ENCODE measurements at places on chromosomes 16 and 17.

GRCh38 chr17:251531-251930 lies 70.1 kb upstream of the DOC2B start:
- DNase-seq, result no peak

- no peak for DNase-seq
Measured at GRCh38 chr17:8941980-8942622, 23.4 kb downstream of the PIK3R5 start.

DNA sequence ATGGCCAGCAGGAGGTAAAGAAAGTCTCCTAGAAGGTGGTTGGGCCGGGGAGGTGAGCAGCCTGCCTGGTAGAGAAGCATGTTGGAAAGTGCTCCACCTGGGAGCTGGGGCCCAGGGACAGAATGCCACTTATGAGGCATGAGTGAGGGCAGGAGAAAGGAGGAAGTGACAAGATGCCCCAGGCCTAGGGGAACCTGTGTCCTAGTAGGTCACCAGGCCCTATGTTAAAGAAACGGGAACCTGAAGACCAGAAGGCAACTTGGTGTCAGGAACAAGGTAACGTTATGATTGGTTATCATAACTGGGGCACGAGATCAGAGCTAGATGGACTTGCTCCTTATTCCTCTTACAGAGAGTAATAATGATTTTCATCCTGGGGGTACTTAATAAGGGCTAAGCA lies 34.3 kb downstream of the PITPNC1 start:
- no peak for DNase-seq

DNA sequence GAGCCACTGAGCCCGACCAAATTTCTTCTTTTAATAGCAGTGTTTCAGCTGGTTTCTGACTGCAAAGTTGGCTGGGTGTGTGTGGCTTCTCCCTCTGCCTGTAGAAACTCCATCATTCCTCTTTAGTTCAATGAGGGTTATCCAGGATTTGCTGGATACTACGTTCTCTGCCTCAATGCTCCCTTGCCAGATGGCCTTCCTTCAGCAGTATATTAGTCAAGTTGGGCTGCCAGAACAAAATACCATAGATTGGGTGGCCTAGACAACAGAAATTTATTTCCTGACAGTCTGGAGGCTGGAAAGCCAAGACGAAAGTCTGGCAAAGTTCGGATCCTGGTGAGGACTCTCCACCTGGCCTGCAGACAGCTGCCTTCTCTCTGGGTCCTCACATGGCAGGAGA lies 103.7 kb downstream of the NOG start:
- DNase-seq, result no peak

DNA sequence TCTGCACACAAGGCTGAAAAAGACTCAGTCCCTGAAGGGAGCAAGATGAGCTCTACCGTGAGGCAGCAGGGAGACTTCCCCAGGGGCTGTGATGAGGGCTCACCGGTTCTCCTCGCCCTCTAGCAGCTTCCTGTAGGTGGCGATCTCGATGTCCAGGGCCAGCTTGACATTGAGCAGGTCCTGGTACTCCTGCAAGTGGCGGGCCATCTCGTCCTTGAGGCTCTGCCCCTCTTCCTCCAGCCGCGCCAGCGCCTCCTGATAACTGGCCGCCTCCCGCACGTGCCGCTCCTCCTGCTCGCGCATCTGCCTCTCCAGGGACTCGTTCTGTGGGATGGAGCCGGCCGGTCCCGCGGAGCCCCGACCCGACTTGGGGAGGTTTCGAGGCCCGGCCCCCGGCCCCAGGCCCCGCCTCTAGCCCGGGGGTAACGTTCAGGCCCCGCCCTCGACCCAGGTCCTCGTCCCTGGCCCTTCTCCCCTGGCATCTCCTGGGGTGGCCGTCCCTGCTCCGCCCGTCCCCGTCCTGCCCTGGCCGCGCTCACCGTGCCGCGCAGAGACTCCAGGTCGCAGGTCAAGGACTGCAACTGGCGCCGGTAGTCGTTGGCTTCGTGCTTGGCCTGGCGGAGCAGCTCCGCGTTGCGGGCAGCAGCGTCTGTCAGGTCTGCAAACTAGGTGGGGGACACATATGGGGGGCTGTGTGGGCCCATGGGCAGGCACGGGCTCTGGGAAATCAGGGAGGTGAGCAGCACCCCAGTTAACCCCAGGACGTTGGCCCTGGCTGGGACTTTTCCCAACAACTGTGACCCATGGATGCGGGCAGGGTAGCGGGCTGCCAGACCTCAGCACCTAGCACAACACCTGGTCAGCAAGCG lies 3.9 kb downstream of the GFAP start:
- peak; percentile 80 for DNase-seq

- DNase-seq, result no peak
Measured at GRCh38 chr17:76434870-76435269, 18.1 kb downstream of the UBE2O start.

- DNase-seq, result no peak
Measured at GRCh38 chr17:73284906-73285602, 23.4 kb upstream of the CPSF4L start.

DNA sequence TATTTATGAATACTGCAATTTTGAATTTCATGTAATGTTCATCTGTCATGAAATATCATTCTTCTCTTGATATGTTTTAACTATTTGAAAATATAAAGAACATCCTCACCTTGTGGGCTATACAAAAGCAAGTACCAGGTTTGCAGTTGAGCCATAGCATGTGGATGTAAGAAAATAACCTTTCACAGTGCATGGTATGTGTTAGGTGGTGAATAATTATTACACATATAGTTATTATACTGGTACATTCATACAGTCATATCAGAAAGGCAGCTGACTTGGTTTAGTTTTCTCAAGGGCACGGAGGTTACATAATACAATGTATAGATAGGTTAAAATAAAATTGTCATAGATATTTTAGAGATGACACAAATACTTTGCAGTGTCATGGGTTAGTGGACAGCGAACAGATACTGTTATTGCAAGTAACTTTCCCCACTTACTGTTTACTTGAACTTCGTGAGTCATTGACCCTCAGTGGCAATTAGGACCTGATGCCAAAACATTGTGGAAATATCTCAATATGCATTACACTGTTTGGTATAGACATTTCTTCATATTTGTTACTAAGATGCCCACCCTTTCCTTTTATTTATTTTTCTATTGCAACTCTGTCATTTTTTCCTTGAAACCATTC lies 445.4 kb upstream of the GOT2 start:
- DNase-seq, result no peak

DNA sequence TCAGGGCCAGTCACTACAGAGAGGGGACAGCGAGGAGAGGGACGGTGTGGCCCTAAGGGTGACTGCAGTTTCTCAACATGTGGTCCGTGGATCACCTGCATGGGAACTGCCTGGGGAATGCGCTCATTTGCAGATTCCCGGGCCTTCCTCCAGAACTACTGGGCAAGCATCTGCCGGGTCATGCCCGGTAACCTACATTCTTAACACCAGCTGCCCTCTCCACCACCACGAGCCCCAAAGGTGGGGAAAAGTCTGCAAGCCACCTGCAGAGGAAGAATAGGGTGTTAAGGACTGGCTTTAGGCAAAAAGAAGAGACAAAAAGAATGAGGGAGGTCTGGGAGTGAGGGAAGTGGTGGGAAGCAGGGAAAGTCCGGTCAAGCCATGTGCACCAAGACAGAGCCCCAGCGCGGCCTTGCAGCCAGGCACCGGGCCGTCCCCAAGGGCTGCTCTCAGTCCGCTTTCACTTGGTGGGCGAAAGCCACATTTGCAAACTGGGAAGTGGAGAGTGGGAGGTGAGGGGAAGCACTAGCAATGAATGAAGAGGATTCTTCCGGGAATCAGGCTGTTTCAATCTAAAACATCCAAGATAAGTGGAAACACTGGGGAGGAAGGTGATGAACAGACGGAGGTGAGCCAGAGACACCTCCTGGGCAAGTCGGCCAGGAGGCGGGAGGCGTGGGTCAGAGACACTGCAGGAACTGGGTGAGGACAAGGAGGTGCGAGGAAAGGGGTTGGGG lies 70.3 kb downstream of the N4BP1 start:
- DNase-seq, result peak; percentile 20

- DNase-seq, result no peak
Measured at GRCh38 chr17:57870283-57870635, 20.4 kb upstream of the MRPS23 start.

GRCh38 chr16:11330526-11331237 lies 14.6 kb upstream of the RMI2 start:
- DNase-seq, result no peak

- DNase-seq, result no peak
Measured at GRCh38 chr17:12402963-12403622, 262.6 kb upstream of the MYOCD start.

GRCh38 chr17:78974635-78975591 lies 4.8 kb downstream of the LGALS3BP start:
- no peak for DNase-seq

DNA sequence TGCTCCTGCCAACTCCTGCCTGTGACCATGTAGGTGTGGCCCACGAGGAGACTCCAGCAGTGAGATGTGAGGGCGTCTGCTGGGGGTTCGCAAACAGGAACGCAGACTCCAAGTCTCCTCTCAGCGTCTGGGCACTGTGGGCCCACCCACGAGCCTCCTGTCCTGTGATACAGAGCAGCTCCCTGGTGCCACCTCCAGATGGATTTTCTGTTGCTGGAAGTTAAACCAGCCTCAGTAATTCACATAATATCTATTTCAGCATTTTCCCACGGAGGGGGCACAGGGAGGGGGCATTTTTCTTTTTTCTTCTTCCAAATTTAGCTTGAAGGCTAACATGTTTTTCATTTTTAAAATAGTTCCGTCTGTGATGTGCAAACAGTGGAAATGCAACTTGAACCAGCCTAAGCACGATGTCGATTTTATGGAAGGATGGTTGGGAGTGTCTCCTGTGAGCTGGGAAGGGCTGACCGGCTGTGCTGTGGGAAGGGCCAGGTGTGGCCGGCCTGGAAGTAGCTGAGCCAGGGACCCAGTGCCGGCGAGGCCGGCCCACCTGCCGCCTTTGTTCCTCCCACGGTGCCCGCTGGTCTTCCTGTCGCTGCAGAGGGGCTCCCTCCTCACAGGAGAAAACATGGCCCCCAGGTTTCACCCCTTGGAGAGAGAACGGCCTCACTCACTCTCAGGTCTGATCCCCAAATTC lies 3.9 kb upstream of the RAB40B start:
- DNase-seq, result no peak

GRCh38 chr17:7897090-7897489 lies 8.5 kb downstream of the CHD3 start:
- no peak for DNase-seq

GRCh38 chr17:29331708-29332085 lies 37.7 kb upstream of the NUFIP2 start:
- DNase-seq, result no peak
